ENCODE measurements at places on chromosomes 11 and 22.

DNA sequence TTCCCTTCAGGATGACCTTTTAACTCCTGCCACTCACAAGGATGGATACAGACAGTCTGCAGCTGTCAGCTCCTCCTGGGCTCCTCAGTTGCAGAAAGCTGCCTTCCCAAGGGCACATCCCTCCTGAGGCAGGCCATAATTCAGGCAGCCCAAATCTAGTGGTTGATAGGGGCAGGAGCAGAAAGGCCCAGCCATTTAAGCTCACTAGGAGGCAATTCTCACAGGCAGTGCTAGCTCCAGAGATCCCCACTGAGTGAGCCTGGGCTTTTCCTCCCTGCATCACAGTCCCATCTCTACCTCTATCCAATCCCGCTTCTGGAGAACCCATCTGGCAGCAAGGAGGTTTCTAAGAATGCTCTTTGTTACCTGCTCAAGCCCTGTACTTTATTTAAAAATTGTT, 200.6 kb downstream of the ARHGAP42 start:
- no peak for DNase-seq

GRCh38 chr22:24117942-24118341, 63.3 kb upstream of the SUSD2 start:
- DNase-seq, result no peak

- no peak for DNase-seq
Observed at GRCh38 chr11:130383344-130384211, 44.8 kb downstream of the ADAMTS8 start.

DNA sequence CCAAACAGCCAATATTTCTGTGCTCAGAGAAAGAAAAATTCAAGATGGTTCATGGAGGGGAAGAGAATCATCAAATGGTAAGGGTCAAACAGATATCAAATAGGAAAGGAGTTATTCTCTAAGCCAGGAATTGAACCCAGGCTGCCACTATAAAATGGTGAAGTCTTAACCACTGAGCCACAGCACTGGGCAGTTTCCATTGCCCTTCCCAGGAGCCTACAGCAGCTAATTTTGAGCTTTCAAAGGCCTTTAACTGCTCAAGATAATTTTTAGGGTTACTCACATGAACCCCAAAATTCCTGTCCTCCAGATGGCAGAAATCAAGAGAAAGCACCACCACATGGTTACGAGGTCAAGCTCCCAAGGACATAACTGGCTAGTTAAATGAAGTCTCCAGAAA, 176.2 kb downstream of the KIF18A start:
- no peak for DNase-seq

GRCh38 chr11:6602096-6602940, 1.1 kb downstream of the RRP8 start:
- no peak for DNase-seq

Measured in NCI-H1436 treated with DMSO at 0.1 percent for 48 hours (cell line).